ENCODE measurements at places on chromosomes 5 and 9. TPM values are rescaled to one million over a fixed set of nuclear protein-coding genes. Genes with fewer than 3 reads are reported as not detected.

GRCh38 chr5:43420241-43420640 lies 8.1 kb upstream of the CCL28 start:
- no peak overlapping the region for H3K4me3 ChIP-seq
- peaks cover 17% of the 10 kb centered on the region for H3K4me1 ChIP-seq
- DNase-seq, result no peak
- no peaks in the 10 kb centered on the region for H3K27me3 ChIP-seq
- no peak overlapping the region for H3K27ac ChIP-seq

DNA sequence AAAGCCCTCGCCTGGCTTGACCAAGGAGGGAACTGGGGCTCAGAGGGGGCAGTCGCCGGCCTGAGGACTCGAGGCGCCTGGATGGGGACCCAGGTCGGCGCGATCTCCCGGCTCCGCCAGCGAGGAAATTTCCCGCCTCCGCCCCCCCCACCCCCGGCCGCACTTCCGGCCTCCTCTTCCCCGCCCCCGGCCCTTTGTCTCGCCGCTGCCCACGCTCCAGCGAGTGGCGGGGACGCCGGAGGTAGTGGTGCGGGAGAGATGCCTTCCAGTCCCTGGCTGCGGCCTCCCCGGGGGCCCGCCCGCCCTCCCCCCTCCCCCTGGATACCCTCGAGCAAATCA lies 448 bp upstream of the GPRIN1 start:
- no peaks in the 10 kb centered on the region for H3K36me3 ChIP-seq
- no peak overlapping the region for H3K27ac ChIP-seq
- peaks cover 4% of the 10 kb centered on the region for H3K27me3 ChIP-seq
- peak overlapping the region; percentile 62 for H3K4me3 ChIP-seq
- peaks cover 27% of the 10 kb centered on the region for H3K4me1 ChIP-seq
- DNase-seq, result no peak

DNA sequence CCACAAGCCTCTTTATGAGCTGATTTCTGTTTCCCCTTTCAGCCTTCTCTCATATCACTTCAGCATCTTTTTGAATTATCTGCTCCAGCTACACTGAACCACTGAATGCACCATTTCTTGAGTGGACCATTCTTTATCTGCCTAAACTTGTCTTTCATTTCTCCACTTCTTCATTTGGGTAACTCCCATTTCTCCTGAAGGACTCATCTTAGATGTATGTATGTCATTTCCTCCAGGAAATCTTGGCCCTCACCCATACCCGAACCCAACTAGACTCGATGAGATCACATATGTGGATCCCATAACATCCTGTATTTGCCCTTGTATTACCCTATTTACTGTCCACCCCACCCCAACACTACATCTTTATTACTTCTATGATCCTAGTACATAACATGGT lies 249.8 kb downstream of the KIF4B start:
- no peaks in the 10 kb centered on the region for H3K36me3 ChIP-seq
- no peak for DNase-seq
- no peak overlapping the region for H3K4me3 ChIP-seq
- no peaks in the 10 kb centered on the region for H3K4me1 ChIP-seq
- no peaks in the 10 kb centered on the region for H3K27me3 ChIP-seq
- no peak overlapping the region for H3K27ac ChIP-seq

GRCh38 chr9:33227741-33228140 lies 12.2 kb upstream of the SPINK4 start:
- H3K4me1 ChIP-seq, result peaks cover 21% of the 10 kb centered on the region
- no peaks in the 10 kb centered on the region for H3K36me3 ChIP-seq
- H3K27ac ChIP-seq, result no peak overlapping the region
- no peak overlapping the region for H3K4me3 ChIP-seq
- no peak for DNase-seq

- H3K27ac ChIP-seq, result no peak overlapping the region
- H3K4me1 ChIP-seq, result no peaks in the 10 kb centered on the region
- H3K27me3 ChIP-seq, result no peaks in the 10 kb centered on the region
- DNase-seq, result no peak
These were observed 41.4 kb upstream of the CTNNA1 start for GRCh38 chr5:138711811-138712210.

DNA sequence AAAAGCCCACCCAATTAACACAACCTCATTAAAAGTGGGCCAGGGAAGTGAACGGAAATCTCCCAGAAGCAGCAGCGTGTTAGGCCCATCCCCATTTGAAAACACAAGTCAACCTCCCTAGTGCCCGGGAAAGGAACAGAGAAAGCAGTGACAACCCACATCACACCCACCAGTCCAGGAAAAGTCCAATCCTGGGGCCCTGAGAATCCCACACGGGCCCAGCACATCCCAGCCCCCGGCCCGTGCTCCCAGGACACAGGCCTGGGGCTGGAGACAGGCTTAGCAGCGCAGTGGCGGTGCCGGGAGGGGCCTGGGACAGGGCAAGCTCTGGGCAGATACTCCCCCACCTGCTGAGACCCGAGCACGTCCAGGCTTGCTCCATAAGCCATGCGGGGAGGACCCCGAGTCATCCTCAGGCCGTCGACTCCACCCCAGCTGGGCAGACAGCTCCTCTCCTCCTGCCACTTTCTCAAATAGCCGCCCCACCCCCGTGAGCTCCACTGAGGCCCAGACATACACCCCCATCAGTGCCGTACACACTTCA lies 101.0 kb downstream of the KCNT1 start:
- no peak overlapping the region for H3K4me3 ChIP-seq
- H3K36me3 ChIP-seq, result no peaks in the 10 kb centered on the region
- H3K4me1 ChIP-seq, result no peaks in the 10 kb centered on the region
- H3K27ac ChIP-seq, result no peak overlapping the region
- H3K27me3 ChIP-seq, result no peaks in the 10 kb centered on the region
- no peak for DNase-seq

GRCh38 chr5:142216931-142217330 lies 107.9 kb downstream of the SPRY4 start:
- H3K36me3 ChIP-seq, result no peaks in the 10 kb centered on the region
- peaks cover 14% of the 10 kb centered on the region for H3K4me1 ChIP-seq
- no peak for DNase-seq
- H3K4me3 ChIP-seq, result no peak overlapping the region

- H3K36me3 ChIP-seq, result no peaks in the 10 kb centered on the region
- H3K4me1 ChIP-seq, result no peaks in the 10 kb centered on the region
- DNase-seq, result no peak
- no peaks in the 10 kb centered on the region for H3K27me3 ChIP-seq
- no peak overlapping the region for H3K27ac ChIP-seq
- H3K4me3 ChIP-seq, result no peak overlapping the region
These were observed 59.8 kb downstream of the TNFSF15 start for GRCh38 chr9:114745879-114746550.

- no peak overlapping the region for H3K4me3 ChIP-seq
- no peaks in the 10 kb centered on the region for H3K36me3 ChIP-seq
- H3K4me1 ChIP-seq, result no peaks in the 10 kb centered on the region
- no peak overlapping the region for H3K27ac ChIP-seq
These were observed 120.6 kb upstream of the GABRP start for GRCh38 chr5:170662966-170663365.

DNA sequence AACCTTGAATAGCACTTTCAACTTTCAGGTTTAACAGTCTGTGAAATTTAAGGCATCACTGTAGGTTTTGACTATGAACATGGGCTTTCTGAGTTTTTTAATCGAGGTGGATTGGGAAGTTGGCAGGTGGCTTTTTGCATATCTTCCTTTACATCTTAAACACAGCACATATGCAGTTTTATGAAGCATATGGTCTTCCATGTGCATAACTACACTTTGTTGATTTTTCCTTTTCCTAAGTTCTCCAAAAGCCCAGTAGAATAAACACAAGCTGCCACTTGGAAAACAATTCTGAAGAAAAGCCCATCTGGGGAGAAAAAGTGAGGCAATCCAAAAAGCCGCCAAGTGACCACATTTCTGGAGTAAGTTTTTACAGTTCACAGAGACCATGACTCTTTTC lies 236.5 kb upstream of the IL12B start:
- no peaks in the 10 kb centered on the region for H3K36me3 ChIP-seq
- no peak overlapping the region for H3K27ac ChIP-seq
- H3K4me1 ChIP-seq, result peaks cover 2% of the 10 kb centered on the region
- no peak overlapping the region for H3K4me3 ChIP-seq

DNA sequence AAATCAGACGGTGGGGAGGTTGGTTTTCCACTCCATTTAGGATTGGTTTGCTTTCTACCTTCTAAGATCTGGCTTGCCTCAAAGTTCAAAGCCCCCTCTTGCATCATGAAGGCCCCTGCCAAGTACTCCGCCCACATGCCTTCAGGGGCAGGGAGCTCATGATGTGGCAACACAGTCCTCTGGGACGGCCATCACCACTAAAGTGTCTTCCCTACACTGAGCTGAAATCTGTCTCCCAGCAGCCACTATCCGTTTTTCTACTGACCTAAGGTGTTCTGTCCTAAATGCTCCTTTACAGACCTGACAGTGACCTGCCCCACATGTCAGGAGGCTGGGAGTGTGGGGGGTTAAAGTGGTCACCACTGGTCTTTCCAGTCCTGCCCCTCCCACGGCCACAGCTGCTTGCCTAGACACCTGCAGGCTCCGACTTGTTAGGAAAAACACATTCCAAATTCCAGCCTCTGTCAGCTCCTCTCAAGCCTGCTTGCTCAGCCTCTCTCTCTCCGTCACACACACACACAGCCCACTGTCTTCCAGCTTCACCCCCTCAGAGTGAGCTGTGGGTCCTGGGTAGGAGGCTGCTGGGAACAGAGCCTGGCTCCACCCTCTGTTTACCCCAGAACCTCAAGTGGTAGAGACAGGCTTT lies 44.9 kb downstream of the SHB start:
- no peaks in the 10 kb centered on the region for H3K27me3 ChIP-seq
- H3K27ac ChIP-seq, result peak overlapping the region; percentile 73
- no peaks in the 10 kb centered on the region for H3K36me3 ChIP-seq
- DNase-seq, result peak; percentile 78

Gene ANKHD1
- polyA plus RNA-seq, result 99.4 TPM

Gene THBS4
- polyA plus RNA-seq, result 0.46 TPM

Measured in stomach (tissue), 19 donors.